Large intestine (tissue), 12 donors: ENCODE measurements at places on chromosomes 1 and 21. TPM values are rescaled to one million over a fixed set of nuclear protein-coding genes. Genes with fewer than 3 reads are reported as not detected.

- DNase-seq: peak; percentile 41
These were observed 22.5 kb downstream of the KIF26B start for GRCh38 chr1:245177071-245177900.

DNA sequence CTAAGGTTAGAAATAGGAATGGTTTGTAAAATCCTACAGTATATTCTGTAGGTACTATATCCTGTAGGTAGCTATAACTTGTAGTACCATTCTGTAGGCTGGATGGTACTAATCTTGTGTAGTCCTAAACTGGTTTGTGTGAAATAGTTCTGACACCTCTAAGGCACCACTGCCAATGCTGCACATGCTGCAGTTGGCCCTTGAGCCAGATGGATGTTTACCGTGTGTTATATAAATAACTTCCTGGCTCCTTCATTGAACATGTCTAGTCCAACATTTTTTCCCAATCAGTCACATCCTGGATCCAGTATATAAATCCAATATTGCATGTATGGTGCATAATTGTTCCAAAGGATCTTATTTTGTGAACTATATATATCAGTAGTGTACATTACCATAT, 89.5 kb upstream of the GNG4 start:
- no peak for DNase-seq

GRCh38 chr1:203082571-203083462, 3.0 kb downstream of the MYOG start:
- DNase-seq: no peak

RGS16 gene
- 2.3 TPM for polyA plus RNA-seq

GRCh38 chr1:20630729-20631128, 2.5 kb upstream of the PINK1 start:
- DNase-seq: no peak

CLCA1 gene
- 2,132 TPM for polyA plus RNA-seq

DNA sequence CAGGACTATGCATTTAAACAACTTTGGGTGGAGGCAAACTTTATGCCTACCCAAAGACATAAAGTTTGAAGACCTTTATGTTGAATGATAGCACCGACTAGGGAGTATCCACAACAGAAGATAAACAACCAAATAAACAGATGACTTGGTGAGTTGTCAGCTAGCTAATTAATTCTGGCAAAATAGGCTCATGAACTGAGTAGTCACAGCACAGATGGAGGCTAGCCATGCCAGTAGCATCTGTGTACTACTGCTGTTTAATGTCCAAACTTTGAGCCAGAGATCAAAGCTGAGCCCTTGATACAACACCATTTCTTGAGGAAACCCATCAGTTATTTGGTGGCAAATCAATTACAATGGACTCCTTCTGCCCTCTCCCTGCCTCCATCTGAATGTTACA, 40.3 kb upstream of the CCDC190 start:
- no peak for DNase-seq

SHISAL2A gene
- polyA plus RNA-seq: 0.58 TPM

- no peak for DNase-seq
These were observed 28.4 kb downstream of the MAPKAPK2 start for GRCh38 chr1:206713070-206713469.

GRCh38 chr1:10980841-10981727, 31.4 kb upstream of the TARDBP start:
- no peak for DNase-seq

DNA sequence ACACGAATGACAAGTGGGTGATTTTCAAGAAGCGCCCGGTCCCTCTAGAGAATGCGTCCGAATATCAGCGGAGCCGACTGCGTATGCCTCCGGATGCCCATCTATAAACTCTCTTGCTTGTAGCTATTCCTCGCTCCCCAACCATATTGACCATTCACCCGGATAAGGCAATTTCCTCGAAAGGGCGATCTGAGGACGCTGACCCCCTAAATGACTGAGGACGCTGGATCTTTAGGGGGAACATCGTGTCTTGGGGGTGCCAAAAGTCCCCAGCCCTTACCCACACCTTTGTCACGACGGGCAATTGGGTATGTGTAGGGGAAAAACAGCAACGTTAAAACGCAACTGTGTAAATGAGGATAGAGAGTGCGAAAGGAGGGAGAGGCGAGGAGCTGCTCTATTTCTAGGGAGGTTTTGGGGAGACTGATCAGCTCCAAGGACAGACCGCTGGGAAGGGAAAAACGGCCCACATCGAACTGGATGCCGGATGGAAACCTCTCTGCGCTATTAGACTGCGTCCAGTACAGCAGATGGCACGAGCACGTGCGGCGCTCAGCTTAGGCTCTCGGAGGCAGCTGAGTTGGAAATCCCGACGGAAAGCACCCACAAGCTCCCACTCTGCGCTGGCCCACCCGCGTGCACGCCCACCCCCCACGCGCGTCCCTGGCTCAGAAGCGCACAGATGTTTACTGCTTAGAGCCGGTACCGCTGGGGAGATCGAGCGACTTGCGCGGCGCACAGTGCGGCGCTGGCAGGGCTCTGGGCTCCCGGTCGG, 2.9 kb upstream of the PRRX1 start:
- no peak for DNase-seq

DNA sequence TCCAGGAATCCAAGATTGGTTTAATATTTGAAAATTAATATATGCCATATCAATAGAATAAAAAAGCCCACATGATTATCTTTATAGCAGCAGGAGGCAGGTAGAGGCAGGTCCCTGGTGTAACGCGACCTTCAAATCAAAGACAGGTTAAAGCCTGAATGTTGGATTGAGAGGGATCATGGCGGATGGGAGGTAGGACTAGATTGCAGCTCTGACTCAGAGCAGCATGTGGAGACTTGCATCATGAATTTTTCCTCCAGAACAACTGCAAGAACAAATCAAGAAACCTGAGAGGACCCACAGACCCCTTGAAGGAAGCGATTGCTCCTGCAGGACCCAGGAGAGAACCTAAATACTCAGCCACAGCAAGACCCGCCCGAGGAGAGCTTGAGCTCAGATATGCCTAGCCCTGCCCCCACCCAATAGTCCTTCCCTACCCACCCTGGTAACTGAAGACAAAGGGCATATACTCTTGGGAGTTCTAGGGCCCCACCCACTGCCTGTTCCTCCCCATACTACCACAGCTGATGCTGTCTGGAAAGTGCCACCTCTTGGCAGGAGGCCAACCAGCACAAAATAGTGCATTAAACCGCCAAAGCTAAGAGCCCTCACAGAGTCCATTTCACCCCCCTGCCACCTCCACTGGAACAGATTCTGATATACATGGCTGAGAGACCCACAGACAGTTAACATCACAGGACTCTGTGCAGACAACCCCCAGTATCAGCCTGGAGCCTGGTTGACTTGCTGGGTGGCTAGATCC, 19.5 kb downstream of the S100B start:
- DNase-seq: no peak

TAL1 gene
- polyA plus RNA-seq: 2.2 TPM

DNA sequence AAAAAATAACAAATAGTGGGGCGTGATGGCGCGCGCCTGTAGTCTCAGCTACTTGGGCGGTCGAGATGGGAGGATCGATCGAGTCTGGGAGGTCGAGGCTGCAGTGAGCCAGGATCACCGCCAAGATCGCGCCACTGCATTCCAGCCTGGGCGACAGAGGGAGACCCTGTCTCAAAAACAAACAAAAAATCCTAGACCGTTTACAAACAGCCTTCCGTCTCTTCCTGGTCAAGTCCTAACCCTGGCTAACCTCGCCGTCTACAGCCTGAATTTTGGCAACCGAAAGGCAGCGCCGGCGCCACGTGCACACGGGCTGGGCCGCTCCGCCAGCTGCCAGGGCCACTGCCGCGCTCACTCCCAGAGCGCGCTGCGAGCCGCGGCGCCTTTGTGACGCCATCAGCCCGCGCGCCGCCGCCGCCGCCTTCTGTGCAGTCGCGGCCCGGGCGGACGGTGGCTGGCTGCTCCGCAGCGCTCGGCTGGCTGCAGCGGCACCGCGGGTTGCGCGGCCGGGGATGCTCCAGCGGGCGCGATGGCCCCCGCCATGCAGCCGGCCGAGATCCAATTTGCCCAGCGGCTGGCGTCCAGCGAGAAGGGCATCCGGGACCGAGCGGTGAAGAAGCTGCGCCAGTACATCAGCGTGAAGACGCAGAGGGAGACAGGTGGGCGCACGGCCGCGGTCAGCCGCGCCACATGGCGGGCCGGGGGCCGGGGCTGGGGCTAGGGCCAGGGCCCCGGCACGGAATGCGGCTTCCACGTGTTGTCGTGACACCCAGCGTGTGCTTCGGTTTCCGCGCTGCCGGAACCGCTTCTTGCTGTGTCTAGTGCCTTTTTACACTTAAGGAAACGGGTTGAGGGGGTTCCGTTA, at the start of the genes HSF2BP and RRP1B:
Gene HSF2BP (minus strand): TSS at position 353 of the 865 bp plus-strand sequence. CDS start 1,392 bp downstream, outside the sequence.
Gene RRP1B (plus strand): TSS at position 425 of the 865 bp plus-strand sequence. CDS start 105 bp downstream, at position 530.
- peak; percentile 84 for DNase-seq

DNA sequence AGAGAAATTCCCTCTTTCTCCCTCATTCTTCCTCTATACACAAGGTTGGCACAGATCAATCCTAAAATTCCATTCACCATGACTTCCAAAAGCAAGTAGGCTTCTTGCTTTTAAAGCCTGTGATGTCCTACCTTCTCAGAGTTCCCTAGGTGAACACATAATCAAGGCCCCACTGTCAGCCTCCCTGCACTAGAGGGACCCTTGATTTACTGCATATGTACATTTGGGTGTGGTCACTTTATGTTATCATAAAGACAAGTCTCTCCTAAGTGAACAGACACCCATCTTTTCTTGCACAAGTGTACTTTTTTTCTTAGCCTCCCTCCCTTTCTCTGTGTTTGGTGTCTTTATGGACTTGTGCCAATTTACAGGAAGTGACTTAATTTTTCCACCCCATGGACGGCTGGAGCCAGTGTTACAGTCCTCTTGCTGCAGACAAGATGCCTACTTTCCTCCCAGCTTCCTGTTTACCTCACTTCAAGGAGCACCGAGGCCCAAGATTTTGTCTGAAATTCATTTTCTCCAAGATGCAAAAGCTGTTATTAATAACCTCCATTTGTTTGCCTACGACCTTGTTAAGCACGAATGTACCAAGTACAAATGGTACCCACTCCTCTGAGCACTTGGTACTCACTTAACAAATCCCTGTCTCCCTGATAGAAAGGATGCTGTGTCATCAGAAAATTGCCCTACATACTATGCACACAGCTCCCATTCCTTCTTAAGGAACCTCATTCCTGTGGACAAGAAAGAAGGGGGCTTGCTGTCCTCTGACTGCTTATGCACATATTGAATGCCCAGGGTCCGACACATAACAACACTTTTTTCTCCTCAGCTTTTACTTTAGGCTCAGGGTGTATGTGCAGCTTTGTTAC, 82.8 kb upstream of the SLC44A3 start:
- no peak for DNase-seq

TP53BP2 gene
- 25.5 TPM for polyA plus RNA-seq

DNA sequence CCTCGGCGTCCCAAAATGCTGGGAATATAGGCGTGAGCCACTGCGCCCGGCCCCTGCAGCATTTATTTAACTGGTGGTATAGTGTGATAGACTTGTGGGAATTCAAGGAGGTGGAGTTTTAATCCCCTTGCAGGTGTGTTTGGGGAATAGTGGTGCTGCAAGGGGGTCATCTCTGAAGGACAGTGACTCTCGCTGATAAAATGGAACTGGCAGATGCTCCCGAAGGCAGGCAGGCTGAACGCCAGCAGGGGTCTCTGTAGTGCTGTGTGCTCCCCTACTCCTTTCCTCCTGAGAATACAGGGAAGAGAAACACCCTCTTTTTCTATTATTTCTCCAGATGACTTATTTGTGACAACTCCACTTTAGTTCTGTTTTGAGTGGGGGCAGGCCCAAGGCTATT, 4.0 kb downstream of the OSCP1 start:
- DNase-seq: no peak

OLIG2 gene
- not detected for polyA plus RNA-seq

VN1R5 gene
- polyA plus RNA-seq: not detected

GRCh38 chr1:212157252-212157651, 121.7 kb downstream of the DTL start:
- no peak for DNase-seq

- DNase-seq: peak; percentile 62
These were observed 2.6 kb downstream of the IRF2BP2 start for GRCh38 chr1:234607109-234608024.

DNA sequence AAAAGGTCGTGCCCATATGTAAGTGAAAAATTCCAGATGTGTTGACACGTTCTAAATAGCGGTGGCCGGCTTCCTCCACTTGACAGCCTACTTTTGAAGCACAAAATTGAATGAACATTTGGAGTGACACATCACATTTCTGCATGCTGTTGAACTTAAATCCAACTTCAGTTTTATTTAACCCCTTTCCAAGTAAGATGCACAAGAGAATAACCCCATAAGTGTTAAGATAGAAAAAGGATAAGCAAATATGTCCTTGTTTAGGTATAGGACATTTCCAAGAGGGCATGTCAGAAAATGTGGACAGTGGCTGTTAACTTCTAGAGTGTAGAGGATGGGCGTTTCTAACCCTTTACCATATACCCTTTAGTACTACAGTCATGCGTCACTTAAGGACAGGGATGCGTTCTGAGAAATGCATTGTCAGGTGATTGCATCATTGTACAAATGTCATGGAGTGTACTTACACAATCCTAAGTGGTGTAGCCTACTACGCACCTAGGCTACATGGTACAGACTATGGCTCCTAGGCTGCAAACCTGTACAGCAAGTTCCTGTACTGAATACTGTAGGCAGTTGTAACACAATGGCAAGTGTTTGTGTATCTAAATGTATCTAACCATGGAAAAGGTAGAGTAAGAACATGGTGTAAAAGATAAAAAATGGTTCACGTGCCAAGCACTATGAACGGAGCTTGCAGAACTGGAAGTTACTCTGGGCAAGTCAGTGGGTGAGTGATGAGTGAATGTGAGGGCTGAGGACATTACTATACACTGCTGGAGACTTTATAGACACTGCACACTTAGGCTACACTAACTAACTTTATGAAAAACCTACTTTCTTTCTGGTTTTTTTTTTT, 9.3 kb upstream of the FAM89A start:
- no peak for DNase-seq

GRCh38 chr1:234316937-234317336, 56.3 kb upstream of the COA6 start:
- no peak for DNase-seq

DNA sequence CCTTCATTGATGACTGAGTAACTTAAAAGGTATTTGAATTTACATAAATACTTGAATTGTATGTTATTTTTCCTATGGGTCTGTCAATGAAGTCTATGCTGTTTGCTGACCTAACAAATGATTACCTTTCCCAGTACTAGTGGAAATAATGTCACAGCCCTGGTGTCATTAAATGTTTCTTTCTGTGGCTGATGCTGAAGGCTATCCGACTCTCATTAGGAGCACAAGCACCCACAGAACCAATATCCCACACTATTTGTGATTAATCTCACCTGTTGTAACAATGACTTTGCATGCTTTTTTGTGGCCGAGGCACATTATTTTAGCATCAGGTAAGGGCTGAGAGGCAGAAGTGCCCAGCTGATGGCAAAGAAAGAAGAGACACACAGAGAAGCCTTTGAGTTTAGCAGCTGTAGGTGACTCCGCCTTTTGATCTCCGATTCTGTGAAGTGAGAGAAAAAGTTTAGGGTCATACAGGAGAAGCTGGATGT, 25.8 kb upstream of the TRIM45 start:
- DNase-seq: no peak

DNA sequence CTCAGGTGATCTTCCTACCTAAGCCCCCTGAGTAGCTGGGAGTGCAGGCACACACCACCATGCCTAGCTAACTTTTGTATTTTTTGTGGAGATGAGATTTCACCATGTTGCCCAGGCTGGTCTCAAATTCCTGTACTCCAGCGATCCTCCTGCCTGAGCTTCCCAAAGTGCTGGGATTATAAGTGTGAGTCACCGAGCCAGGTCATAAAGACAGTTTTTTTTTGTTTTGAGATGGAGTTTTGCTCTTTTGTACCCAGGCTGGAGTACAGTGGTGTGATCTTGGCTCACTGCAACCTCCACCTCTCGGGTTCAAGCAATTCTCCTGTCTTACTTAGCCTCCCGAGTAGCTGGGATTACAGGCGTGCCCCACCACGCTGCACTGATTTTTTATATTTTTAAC, 42.1 kb downstream of the KIF1B start:
- DNase-seq: no peak

- DNase-seq: no peak
These were observed 90.6 kb downstream of the ST3GAL3 start for GRCh38 chr1:43797891-43798290.
